ENCODE measurements at places on chromosomes 2 and 18. TPM values are rescaled to one million over a fixed set of nuclear protein-coding genes. Genes with fewer than 3 reads are reported as not detected.

Gene SLC9A4
- total RNA-seq: not detected

Gene COA5
- total RNA-seq: 34.9 TPM

DNA sequence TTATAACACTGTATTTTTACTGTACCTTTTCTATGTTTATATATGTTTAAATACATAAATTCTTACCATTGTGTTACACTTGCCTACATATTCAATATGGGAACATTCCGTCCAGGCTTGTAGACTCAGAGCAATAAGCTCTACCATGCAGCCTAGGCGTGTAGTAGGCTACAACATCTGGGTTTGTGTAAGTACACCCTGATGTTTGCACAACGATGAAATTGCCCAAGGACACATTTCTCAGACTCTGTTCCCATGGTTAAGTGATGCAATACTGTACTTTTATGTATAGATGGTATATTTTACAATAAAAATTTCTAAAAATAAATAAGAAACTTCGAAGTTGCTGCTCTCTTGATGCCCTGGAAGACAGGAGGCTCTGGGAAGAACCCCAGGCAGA is 38.4 kb downstream of the YPEL5 start:
- DNase-seq: no peak

DNA sequence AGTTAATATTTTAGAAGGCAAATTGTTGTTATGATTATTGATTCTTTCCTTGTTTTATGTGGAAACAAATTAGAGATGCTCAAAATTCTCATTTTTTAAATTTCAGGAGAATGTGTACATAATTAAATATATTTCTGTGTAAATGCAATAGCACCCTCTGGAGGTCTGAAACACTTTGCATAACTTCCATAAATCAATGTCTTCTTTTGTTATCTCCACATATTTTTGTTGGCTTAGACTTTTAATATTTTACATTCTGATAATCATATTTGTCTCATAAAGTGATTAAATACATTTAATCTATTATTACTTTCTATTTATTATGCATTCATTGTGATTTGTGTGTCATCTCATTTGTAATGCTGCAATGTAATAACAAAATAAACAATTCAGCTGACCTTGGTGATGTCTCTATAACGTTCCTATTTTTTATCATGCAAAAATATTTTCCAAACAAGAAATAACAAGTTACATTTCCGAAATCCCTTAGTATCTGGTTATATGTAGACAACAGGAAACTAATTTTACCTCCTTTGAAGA is 201.8 kb upstream of the GALNT5 start:
- no peak for DNase-seq

- DNase-seq: no peak
Measured at GRCh38 chr2:11406267-11406957, 59.5 kb downstream of the E2F6 start.

- peak; percentile 58 for DNase-seq
Measured at GRCh38 chr2:191691016-191691735, 13.2 kb downstream of the NABP1 start.

DNA sequence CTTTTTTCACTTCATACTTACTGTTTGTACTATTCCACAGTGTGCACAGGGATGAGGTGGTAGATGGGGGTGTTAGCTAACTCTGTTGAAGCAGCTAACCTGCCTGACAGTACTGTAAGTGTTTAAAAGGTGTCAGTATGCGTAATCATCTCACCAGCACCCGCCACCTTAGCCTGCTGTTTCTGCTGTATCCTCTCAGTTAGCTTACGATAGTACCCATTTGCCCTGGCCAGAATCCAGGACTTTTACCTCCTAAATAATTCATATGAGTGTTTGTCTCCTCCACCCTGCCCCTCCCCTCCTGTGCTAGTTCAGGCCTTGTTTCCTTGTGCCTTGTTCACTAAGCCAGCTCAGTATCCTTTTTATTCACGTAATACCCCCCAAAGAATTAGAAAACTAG is 34.2 kb downstream of the TRAPPC12 start:
- no peak for DNase-seq

DNA sequence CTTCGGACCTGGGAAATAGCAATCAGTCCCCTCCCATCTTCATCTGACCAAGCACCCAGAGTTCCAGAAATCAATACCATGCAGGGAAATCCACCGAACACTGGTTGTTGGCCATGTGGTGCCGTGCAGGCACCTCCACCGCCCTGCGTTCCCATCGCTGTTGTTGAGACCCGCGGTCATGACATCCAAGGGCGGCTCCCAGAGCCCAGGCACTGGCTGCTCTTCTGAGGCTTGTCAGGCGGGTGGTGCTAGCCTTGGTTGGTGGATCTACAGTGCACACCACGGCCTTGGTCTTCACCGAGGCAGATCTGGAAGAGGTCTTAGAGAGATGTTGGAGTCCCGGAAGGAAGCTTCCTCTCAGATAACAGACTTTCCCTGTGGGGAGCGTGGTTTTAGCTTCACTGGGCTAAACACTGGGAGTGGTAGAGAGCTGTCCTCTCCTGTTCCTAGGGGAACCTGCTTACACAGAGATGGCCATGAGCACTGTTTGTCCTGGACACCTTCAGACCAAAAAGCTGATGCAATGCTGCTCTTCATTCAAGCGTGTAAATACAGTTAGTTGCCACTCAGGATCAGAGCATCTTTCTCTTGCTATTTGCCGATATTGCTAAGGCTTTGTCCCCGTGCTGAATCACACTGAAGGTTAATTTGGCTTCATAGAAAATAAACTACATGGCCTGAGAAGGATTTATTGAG is 58.3 kb downstream of the SMIM21 start:
- DNase-seq: no peak

Gene LOXHD1
- total RNA-seq: 1.4 TPM

DNA sequence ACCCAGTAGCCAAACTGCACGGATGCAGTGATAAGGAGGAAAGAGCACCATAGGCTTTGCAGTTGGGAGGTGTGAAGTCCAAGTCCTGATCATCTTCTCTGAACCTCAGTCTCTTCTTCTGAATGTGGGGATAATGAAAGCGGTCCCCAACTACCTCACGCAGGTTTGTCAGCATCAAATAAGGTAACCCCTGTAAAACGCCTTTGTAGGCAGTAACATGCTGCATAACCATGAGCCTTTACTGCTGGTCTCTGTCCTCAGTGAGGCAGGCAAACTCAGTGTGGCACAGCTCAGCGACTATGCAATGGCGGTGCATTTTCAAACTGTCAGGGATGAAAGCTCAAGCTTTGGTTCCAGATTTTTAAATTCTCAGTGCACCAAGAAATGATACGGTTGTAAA is 46.1 kb downstream of the DNMT3A start:
- DNase-seq: no peak

- no peak for DNase-seq
Measured at GRCh38 chr18:67041334-67041733, 437.4 kb upstream of the CDH19 start.

GRCh38 chr2:135005753-135006152 is 41.5 kb downstream of the MAP3K19 start:
- DNase-seq: no peak

DNA sequence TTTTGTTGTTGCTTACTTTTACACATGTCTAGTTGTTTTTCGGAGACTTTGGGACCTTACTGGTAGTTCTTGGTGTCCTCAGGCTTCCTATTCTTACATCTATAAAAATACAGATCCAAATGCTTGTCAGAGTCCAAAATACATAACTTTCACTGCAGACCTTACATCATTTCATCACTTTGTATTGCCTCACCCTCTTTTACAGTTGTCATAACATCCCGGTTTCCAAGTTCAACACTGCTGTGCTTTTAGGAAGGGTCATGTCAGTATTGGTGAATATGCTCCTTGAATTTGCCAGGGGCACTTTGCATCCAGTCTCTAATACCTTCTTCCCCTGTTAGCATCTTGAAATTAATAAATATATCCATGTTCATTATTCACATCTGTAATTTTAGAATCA is 518.2 kb upstream of the RAB12 start:
- no peak for DNase-seq

DNA sequence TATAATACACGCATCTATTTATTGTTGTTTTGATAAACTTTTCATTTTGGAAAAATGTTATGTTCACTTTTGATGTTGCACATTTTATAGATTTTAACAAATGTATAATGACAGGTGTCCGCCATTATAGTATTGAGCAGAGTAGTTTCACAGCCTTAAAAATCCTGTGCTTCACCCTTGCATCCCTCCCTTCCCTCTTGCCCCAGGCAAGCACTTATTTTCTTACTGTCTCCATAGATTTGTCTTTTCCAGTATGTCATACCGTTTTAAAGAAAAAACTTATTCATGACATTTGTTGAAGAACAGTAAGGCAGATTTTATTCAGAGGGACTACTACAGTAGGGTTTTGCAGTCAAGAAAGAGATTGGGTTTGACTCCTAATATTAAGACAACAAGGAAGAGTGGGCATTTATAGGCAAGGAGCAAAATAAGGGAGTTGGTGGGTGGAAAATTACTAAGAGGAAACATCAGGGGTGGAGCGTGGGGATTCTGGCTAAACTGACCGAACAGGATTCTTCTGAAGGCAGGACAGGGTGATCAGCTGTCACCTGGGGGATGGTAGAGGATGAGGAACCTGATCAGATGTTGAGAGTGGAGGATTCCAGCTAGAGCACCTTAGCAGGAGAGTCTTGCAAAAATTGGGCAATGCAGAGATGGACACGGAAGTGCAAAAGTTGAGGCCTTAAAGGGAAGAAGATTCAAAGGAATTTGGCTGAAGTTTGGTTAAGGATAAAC is 108.8 kb downstream of the NCK2 start:
- DNase-seq: peak; percentile 41

Gene MOGAT1
- not detected for total RNA-seq

- no peak for DNase-seq
Measured at GRCh38 chr18:73613706-73614340, 533.8 kb downstream of the FBXO15 start.

Gene PRKAG3
- total RNA-seq: 0.14 TPM

GRCh38 chr2:110853516-110853915 is 121.1 kb downstream of the ACOXL start:
- DNase-seq: no peak

- no peak for DNase-seq
Measured at GRCh38 chr18:79935499-79935898, 16.0 kb downstream of the SLC66A2 start.

DNA sequence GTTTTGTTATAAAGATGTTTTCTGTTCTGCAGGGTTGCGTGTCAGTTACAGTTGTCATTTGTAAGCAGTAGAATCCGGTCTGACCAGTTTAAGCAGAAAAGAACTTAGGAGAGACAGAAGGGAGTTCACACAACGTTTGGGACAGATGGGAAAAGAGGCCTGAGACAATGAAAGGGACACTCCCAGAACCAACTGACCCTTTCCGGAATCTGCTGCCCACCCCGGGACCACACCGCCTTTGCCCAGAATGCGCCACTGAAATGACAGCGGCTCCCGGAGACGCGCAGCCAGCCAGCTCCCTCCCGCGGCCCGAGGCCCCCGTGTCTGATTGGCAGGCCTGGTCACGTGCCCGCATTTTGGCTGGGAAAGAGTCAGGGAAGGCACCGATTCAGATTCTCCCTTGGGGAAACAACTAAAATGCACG is 244.6 kb downstream of the BCL2 start:
- DNase-seq: peak; percentile 73

Gene FLACC1
- 0.27 TPM for total RNA-seq

- no peak for DNase-seq
Measured at GRCh38 chr18:58661423-58661822, 9.8 kb upstream of the MALT1 start.

Gene VWA3B
- 4.0 TPM for total RNA-seq

GRCh38 chr2:44943693-44944101 is 2.2 kb downstream of the SIX3 start:
- DNase-seq: no peak

Gene GPAT2
- total RNA-seq: 19.5 TPM

DNA sequence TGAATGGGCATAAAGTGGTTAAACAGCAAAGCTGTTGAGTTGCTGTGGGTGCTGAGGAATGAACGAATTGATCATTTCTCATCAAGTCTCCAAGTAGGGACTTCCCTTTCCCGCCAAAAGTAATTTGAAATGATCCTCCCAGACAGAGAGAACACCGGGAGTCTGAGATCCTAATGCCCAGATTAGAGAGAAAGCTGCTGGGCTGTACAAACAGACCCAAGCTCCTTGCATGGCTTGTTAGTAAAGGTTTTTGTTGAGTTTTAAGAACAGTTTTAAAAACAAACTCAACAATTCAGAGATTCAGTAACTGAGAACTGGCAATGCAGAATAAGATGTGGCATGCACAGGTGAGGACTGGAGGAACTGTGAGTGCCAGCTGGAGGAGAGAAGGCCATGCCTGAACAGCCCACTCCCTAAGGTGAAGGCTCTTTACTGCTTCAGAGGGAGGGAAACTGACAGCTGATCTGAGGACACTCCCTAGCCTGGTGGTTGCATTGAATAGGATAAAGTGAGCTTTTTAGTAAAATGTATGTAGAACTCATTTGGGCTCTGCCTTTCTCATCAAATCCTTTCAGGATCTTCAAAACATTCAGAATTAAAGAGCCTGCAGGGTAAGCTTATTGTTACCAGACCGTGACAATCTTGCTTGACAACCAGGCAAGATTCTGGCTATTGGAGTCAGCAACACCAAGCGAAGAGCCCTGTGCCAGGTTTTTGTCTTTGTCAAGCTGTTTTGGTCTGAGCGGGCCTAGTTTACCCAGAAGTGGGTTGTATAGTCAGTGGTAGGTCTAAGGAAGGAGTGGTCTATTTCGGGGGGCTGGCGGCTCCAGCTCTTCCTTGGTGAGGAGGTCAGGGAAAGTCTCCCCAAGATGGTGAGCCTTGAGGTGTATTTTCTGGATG is 63.2 kb upstream of the IGFBP5 start:
- no peak for DNase-seq

Data from prostate gland (tissue), 2 donors.